ENCODE measurements at places on chromosomes 11 and 22.
A peak's percentile ranks its signal among the peaks of the same experiment; 100 is the strongest.

GRCh38 chr11:9459667-9460321, 1.0 kb upstream of the ZNF143 start:
- 0 out of 2 replicates have a peak, but pooled peaks cover 3% of the 10 kb centered on the region for H3K4me1 ChIP-seq
- H3K36me3 ChIP-seq: no peaks in the 10 kb centered on the region
- peak; percentile 41 for DNase-seq
- peak overlapping the region; percentile 80 for H3K4me3 ChIP-seq
- peak overlapping the region; percentile 98 for H3K27ac ChIP-seq

DNA sequence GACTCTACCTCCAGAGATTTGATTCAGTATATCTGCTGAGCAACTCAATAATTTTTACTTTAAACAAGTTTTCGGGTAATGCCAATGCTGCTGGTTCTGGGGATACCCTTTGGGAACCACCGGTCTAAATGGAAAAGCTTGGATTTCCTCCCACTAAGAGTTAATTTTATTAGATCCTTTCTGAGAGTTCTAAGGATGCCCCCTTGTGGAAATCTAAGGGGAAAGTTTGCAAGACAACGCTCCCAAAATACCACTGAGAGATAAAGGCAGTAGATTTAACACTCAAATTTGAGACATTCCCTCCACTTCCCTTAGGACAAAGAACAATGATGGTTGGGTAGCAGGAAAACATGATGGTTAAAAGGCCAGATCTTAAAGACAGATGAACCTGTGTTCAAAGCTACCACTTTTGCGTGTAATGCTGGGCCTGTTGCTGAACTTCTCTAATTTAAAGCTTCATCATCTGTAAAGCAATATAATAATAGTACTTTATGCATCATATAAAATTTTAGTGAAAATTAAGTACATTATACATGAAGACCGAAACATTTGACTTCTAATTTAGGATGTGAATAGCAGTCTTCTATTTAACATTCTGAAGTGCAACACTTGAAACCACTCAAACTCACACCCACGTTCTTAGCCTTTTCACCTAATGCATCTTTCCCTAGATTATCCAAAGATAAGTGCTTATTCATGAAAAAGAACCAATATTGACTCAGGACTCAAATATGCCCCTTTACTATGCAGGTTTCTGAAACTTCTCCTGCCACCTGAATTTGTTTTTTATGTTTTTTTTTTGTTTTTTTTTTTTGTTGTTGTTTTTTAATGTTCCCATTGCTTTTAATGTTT, 110.1 kb upstream of the LUZP2 start:
- no peak overlapping the region for H3K4me3 ChIP-seq
- no peaks in the 10 kb centered on the region for H3K4me1 ChIP-seq
- no peaks in the 10 kb centered on the region for H3K36me3 ChIP-seq
- no peak overlapping the region for H3K27ac ChIP-seq

DNA sequence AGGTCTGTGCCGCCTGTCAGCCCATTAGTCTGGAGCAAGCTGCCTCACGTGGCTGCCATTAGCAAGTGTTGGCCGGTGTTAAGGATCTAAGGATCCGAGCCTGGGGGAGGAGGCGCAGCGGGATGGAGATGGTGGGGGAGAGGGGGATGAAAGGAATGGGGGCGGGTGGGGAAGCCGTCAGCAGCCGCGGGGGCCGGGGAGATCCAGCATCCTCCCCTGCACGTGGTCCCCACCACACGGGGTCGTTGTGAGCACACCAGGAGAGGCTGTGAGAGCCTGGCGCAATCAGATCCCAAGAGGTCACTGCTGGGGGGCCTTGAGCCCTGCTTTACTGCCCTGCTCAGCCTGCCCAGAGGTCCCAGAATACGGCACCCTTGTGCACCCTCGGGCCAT, 7.3 kb downstream of the CABP7 start:
- no peak overlapping the region for H3K27ac ChIP-seq
- H3K4me1 ChIP-seq: no peaks in the 10 kb centered on the region
- no peaks in the 10 kb centered on the region for H3K36me3 ChIP-seq
- H3K4me3 ChIP-seq: no peak overlapping the region
- peak; percentile 81 for DNase-seq

DNA sequence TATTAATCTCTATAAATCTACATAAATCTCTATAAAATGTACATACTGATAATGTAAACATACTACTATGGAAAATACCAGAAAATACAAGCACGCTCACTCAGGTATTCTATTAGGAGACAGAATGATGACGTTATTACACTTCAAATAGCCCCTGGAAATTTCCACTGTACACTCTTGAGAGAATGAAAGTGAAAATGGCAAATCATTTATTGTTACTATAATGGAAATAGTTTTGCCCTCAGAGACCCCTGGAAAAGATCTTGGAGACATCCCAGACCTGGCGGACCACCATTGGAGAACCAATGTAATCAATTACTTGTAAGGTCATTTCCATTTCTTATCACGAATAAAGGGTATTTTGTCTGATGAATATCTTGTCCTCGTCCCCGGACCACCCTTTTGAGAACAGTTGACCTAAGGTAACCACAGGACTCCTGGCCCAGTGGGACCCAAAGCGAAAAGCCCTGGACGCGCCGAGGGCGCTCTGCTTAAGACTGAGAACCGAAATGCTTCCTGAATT, 509 bp upstream of the PRRG4 start:
- no peaks in the 10 kb centered on the region for H3K36me3 ChIP-seq
- H3K4me3 ChIP-seq: peak overlapping the region; percentile 68
- no peak for DNase-seq
- H3K27me3 ChIP-seq: peaks cover 26% of the 10 kb centered on the region
- no peak overlapping the region for H3K27ac ChIP-seq

- no peaks in the 10 kb centered on the region for H3K27me3 ChIP-seq
- no peak overlapping the region for H3K27ac ChIP-seq
Observed at GRCh38 chr11:66739983-66740382, 11.0 kb upstream of the SPTBN2 start.

- no peak for DNase-seq
- H3K4me3 ChIP-seq: no peak overlapping the region
- peaks cover 32% of the 10 kb centered on the region for H3K36me3 ChIP-seq
- no peak overlapping the region for H3K27ac ChIP-seq
- H3K4me1 ChIP-seq: no peaks in the 10 kb centered on the region
Observed at GRCh38 chr11:93668171-93668570, 6.7 kb downstream of the CEP295 start.

GRCh38 chr11:2912498-2912897, 16.7 kb downstream of the PHLDA2 start:
- no peaks in the 10 kb centered on the region for H3K36me3 ChIP-seq
- no peaks in the 10 kb centered on the region for H3K4me1 ChIP-seq

GRCh38 chr11:128437136-128437535, 150.2 kb downstream of the ETS1 start:
- H3K4me1 ChIP-seq: no peaks in the 10 kb centered on the region
- H3K27ac ChIP-seq: no peak overlapping the region
- no peak for DNase-seq
- no peak overlapping the region for H3K4me3 ChIP-seq
- H3K36me3 ChIP-seq: no peaks in the 10 kb centered on the region

DNA sequence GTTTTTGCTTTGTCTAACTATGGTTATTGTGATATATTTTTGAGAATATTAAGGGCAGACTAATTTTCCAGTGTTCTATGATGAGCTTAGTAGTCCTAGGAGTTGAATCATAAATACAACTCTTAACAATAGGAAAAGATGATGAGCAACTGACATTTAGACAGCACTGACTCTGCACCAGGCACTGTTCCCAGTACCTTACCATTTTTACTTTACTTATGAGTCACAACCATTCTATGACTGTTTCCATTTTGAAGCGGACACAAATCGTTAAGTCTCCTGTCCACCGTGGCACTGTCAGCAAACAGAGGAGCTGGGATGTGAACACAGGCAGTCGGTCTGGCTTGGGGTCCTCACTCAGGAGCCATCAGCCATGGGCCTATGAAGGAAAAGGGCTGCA, 3.4 kb upstream of the SCGB2A2 start:
- no peak overlapping the region for H3K4me3 ChIP-seq
- no peaks in the 10 kb centered on the region for H3K27me3 ChIP-seq
- DNase-seq: no peak
- no peak overlapping the region for H3K27ac ChIP-seq
- peaks cover 5% of the 10 kb centered on the region for H3K4me1 ChIP-seq

GRCh38 chr11:126147208-126148111, 64.0 kb downstream of the RPUSD4 start:
- no peaks in the 10 kb centered on the region for H3K36me3 ChIP-seq
- DNase-seq: peak; percentile 62
- H3K4me1 ChIP-seq: peaks cover 36% of the 10 kb centered on the region
- H3K27ac ChIP-seq: 0 out of 2 replicates have a peak overlapping the region, but pooled peaks have one; percentile 66
- H3K27me3 ChIP-seq: no peaks in the 10 kb centered on the region

GRCh38 chr22:43848366-43849171, 13.7 kb downstream of the SULT4A1 start:
- DNase-seq: peak; percentile 57
- no peaks in the 10 kb centered on the region for H3K27me3 ChIP-seq
- no peaks in the 10 kb centered on the region for H3K4me1 ChIP-seq
- H3K4me3 ChIP-seq: no peak overlapping the region
- no peak overlapping the region for H3K27ac ChIP-seq
- H3K36me3 ChIP-seq: no peaks in the 10 kb centered on the region

- H3K4me3 ChIP-seq: no peak overlapping the region
- H3K27ac ChIP-seq: no peak overlapping the region
- H3K27me3 ChIP-seq: no peaks in the 10 kb centered on the region
- peak; percentile 64 for DNase-seq
- H3K36me3 ChIP-seq: peaks cover 16% of the 10 kb centered on the region
Observed at GRCh38 chr11:107549253-107549953, 16.1 kb downstream of the ALKBH8 start.
